ENCODE measurements at places on chromosomes 1 and 21.

GRCh38 chr1:109617291-109617801 is 2.1 kb downstream of the GNAT2 start:
- DNase-seq, result no peak

GRCh38 chr1:225865514-225865913 is 16.7 kb downstream of the TMEM63A start:
- no peak for DNase-seq

DNA sequence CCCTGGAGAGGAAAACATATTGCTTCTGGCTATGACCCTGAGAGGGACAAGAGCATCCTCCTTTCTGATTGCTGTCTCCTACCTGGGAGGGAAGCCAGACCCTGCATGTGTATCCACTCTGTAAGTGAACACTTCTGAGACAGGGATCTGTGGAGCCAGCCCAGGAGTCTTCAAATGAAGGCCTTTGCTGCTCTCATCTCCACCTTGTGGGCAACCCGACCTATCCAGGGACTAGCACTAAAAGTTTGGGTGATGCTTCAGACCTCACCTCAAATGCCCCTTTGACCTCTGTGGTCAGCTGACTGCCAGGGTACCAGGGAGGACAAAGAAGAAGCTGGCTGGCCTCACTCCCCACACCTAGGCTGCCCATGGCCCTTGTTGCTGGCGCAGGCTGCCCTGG is 64.7 kb downstream of the KCND3 start:
- no peak for DNase-seq

GRCh38 chr1:220906561-220907334 is 27.5 kb downstream of the HLX start:
- no peak for DNase-seq

- no peak for DNase-seq
Observed at GRCh38 chr1:8133190-8133589, 107.1 kb upstream of the ERRFI1 start.

- DNase-seq, result no peak
Observed at GRCh38 chr1:156583821-156584622, 4.5 kb downstream of the TTC24 start.

GRCh38 chr1:67041841-67042503 is 12.0 kb downstream of the SLC35D1 start:
- no peak for DNase-seq

DNA sequence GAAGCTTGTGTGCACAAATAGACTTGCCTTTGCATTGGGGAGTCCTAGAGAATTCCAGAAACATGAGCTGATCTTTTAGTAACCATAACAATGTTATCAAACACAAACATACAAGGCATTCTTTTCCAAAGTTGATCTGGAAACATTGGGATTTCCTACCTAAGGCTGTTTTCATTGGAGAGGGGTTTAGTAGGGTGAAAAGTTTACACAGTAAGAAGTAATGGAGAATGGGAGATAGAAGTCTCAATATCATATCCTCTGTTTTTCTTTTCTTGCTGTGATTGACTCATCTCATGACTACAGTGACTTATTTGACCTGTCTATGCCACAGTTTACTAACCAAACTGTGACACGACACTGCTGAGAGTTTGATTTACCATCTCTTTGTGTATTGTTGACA is 65.6 kb upstream of the PLA2G4A start:
- DNase-seq, result no peak

GRCh38 chr1:46903481-46903880 is 37.8 kb downstream of the CYP4A11 start:
- no peak for DNase-seq

Measured in breast epithelium (tissue), 4 donors.